ENCODE measurements at places on chromosomes 3 and 15. TPM values are rescaled to one million over a fixed set of nuclear protein-coding genes. Genes with fewer than 3 reads are reported as not detected.

DPH6 gene
- polyA plus RNA-seq = 6.8 TPM

IL17RE gene
- polyA plus RNA-seq = 9.2 TPM

PIGX gene
- 12.7 TPM for polyA plus RNA-seq

CAV3 gene
- polyA plus RNA-seq = not detected

SEMA6D gene
- polyA plus RNA-seq = 0.31 TPM

GOLGA8J gene
- not detected for polyA plus RNA-seq

PLIN1 gene
- polyA plus RNA-seq = 1.3 TPM

MAPKBP1 gene
- polyA plus RNA-seq = 57.3 TPM

PLCH1 gene
- polyA plus RNA-seq = 0.10 TPM

All from esophagus (tissue), 2 donors.